ENCODE measurements at places on chromosomes 6 and 20.

DNA sequence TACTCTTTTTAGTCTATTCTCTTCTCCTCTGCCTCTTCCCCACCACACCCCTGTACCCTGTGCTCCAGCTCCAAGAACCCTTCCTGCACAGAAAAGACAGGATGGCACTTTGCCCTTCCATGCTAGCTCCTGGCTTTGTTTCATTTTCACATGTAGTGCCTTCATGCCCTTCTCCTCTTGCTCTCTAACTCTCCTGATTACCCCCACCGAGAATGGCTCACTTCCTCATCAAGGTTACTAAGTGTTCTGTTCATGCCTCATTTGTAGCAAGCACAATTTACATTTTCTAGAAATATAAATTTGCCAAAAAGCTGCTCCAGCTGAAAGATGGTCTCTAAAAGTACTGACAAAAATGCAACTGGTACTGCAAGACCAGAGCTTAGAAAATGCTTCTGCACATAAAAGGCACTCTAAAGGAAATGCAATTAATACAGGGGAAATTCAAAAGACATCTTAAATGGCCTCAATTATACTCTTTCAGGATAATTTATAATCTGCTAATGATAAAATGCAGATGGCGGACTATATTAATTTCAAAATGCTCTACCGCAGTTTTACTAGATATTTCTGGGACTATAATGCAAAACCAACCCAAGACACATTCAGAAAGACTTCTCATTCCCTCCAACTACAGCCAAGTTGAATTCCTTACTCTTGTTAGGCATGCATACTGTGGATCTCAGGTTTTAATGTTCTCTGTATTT lies 570.2 kb downstream of the PRKN start:
- no peak for DNase-seq

GRCh38 chr20:25051386-25052155 lies 6.4 kb downstream of the ACSS1 start:
- no peak for DNase-seq

DNA sequence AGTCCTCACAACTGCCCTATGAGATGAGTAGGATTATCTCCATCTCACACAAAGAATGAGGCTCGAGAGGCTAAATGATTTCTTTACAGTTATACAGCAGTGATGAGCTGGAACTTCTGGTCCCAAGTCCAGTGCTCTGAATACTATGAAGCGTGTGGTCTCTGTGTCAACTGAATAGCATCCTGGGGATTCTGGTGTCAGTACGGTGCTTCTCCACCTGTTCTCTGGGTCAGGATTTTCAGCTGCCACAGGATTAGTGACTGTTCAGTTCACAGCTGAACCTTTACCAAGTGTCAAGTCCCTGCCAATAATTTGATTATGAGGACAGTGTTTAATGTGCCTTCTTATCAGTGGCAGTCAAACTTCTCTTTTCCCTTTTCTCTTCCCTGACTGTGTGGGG lies 5.2 kb upstream of the MAFB start:
- no peak for DNase-seq

DNA sequence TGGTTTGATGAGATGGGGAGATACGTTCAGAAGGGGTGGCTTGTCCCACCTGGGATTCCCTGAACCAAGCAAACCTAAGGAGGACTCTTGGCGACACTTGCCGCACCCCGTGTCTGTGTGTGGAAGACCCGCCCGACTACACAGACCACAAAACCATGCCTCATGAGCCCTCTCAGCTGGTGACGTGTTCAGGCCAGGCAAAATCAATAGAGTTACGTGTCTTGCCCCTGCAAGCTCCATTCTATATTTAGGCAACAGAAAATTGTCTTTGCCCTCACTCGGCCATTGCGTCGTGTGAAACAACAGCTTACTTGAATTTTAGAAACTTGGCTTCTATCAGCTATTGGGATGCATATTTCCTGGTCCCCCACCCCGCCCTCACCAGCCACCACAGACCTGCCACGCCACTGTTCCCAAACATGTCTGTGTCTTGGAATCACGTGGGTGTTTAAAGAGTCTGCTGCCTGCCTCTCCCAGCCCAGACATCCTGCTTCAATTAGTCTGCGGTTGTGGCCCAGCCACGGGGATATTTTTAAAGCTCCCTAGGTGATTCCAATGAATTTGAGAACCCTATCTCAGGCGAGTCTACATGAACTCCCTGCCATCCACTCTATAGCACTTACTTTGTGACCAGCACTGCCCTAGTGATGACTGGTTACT lies 279.2 kb upstream of the EXOC2 start:
- no peak for DNase-seq

GRCh38 chr6:125445054-125445453 lies 143.3 kb upstream of the HDDC2 start:
- DNase-seq = no peak

GRCh38 chr6:168372889-168373288 lies 53.3 kb upstream of the DACT2 start:
- peak; percentile 96 for DNase-seq

- no peak for DNase-seq
These were observed 60.8 kb downstream of the DACT2 start for GRCh38 chr6:168258795-168259194.

- DNase-seq = no peak
These were observed 46.0 kb downstream of the NUDT3 start for GRCh38 chr6:34346175-34347119.

DNA sequence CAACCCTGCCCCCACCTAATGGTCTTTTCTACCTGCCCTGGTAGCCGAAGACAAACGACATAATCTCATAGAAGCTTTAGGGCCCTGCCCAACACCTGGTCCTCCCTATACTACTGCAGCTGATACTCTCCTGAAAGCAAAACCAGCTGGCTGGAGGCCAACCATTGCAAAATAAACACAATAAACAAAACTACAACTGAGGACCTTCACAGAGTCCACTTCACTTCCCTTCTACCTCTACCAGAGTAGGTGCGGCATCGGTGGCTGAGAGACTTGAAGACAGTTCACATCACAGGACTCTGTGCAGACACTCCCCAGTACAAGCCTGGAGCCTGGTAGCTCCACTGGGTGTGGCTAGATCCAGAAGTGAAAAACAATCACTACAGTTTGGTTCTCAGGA lies 476.2 kb downstream of the MMUT start:
- no peak for DNase-seq

DNA sequence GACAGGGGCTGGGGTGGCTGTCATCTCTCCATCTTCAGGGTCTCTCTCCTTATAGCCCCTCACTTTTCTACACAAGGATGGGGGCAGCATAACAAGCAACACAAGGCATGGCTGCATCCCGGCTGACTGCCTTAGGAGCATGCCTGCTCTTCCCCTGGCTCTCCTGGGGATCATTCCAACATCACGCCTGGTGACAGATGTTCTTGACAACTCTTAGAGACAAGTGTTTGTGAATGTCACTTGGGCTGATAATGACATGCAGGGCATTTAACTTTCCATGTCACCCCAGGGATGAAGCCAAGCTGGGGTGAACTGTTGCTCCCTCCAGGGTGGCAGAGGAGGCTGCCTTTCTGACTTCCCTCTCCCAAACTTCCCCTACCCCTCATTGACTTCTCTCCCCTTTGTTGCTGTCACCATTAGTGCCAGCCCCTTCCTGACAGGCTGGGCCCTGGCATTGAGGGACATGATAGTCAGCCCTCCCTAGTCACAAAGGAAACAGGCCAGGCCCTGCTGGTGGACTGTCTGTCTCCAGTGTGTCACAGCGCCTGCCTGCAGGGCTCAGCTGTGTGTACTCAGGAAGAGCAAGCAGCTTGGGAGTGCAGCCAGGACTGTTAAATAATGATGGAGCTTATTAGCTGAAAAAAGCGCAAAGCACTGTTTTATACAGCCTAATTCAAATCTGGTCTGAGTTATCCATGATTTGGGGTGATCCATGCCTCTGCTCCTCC lies 161.8 kb downstream of the LRFN2 start:
- no peak for DNase-seq

DNA sequence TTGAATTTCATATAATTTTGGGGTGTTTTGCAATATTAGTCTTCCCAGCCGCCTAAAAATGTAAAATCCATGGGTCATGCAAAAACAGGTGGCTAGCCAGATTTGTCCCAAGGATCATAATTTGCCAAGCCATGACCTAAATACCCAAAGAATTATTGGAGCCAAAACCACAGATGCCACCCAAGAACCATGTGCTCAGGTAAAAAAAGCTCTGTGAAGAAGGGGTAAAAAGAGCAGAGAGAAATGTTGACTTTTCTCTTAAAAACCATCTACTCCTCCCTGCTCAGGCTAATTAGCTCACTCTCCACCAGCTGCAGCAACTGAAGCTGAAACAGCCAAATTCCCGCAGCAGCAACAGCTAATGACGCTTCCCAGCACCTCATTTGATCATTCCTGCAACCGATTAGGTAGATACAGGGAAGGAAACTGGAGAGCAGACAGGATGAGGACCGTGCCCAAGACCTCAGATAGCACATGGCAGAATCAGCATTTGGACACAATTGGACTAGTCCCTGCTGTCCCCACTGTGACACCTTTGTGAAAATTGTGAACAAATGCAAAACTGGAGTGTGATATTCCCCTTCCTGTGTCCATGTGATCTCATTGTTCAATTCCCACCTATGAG lies 107.9 kb upstream of the NXT1 start:
- DNase-seq = peak; percentile 66

DNA sequence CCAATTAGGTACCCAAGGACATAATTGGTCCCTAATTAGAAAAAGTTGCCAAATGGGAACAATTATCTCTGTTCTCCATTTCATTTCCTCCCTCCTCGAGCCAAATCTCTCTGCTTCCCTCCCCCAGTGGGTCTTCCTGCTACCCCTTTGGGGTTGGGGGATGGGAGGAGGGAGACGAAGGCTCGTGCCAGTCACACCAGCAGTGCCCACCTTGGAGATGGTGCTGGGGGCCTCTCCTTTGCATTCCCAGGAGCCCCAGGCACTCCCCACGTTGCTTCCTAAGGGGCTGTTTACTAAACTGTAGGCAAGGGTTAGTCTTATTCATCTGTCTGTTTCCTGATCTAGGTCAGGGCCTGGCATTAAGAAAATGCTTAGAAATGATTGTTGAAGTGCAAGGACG lies 33.1 kb downstream of the MDFI start:
- DNase-seq = no peak

DNA sequence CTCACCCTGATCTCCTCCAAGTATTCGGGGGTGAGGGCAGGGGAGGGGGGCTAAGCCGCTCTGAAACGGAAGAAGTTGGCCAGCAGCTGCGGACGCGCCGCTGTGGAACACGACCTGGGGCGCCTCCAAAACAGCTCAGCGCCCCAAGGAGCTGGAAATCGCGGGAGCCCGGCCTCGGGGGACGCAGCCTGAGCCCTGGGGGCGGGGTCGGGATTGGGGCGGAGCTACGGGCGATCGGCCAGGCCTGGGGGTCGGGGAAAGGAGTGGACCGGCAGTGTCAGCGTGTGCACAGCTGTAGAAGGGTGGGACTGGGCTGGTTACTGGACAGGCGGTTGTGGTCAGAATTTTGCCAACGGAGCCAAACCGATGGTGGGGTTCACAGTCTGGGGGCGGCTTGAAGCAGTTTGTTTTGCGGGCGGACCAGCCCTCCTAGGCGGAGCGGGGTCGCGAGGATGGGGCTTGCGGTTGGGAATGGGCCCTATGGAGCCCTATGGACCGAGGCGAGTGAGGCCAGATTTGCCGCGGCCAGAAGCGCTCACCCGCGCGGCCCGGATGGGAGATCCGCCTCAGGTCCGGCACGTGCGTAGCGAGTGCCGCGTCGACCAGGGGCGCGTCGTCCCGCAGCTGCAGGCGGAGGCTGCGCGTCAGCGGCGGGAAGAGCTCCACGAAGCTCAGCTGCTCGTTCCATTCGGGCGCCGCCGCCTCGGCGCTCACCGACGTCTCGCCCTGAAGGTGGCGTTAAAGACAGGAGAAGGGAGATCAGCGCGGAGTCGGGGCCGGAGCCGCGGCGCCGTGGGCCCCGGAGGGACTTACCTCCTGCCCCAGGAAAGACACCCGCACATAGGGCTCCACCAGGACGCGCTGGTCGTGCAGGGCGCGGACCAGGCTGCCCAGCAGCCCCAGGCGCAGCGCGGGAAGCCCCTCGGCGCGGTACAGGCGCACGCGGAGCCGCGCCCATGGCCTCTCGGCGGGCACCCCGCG lies 14.3 kb upstream of the SPAG4 start:
- DNase-seq = no peak

GRCh38 chr6:152543519-152543918 lies 93.6 kb downstream of the SYNE1 start:
- DNase-seq = no peak

DNA sequence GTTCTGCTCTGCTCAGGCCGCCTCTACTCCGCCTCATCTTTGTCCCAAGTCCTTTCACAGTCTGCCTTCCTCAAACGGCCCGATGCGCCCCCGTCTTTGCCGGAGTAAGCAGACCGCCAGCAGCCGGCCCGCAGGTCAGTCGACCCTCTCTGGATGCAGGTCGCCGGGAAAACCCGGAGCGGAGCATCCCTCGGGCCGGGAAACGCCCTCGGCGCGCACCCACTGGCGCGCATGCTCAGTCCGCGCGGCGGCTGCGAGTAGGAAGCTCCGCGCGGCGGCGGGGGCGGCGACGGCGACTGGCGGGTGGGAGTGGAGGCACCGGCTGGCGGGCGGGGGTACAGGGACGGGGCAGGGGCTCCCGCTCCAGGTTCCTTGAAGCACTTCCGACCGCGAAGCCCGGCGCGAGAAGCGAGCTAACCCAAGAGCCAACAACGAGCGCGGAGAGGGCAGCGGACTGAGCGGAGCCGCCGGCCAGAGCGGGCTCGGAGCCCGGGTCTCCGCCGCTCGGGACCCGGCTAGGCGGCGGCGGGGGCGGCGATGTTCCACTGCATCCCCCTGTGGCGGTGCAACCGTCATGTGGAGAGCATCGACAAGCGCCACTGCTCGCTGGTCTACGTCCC lies at the start of gene LRRC1:
Gene LRRC1 (plus strand): TSS at position 286 of the 620 bp plus-strand sequence. CDS start 252 bp downstream, at position 538.
- peak; percentile 82 for DNase-seq

DNA sequence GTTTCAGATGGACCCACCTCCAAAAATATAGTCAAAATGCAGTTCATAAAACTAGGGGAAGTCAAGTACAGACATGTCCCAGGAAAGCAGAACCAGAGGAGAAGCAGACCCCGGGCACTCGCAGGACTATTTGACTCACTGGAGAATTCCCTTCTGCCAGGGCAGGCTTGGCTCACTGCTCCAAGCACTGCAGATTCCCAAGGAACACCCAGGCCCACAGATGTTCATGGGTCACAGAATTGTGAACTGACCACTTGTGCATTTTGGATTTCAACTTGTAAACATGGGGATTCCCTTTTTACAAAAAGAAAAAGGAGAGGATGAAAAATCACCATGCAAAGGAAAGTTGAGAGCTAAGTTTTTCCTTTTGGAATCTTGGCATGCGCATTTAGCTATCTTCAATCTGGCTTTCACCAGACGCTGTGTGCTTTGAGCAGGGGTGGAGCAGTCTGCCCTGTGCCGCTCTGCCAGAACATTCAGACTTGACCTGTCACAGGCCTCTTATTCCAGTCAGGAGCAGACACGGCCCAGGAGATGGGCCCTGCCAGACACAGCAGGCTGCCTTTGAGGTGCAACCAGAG lies 237.5 kb upstream of the TAB2 start:
- no peak for DNase-seq

- no peak for DNase-seq
These were observed 53.8 kb upstream of the CCDC28A start for GRCh38 chr6:138719744-138720143.

- no peak for DNase-seq
These were observed 56.0 kb downstream of the KCNK5 start for GRCh38 chr6:39173270-39173669.

GRCh38 chr6:107641500-107641941 lies 151.6 kb downstream of the SOBP start:
- no peak for DNase-seq

GRCh38 chr6:42453031-42453653 lies 1.4 kb upstream of the TRERF1 start:
- DNase-seq = peak; percentile 87

GRCh38 chr6:136726837-136727557 lies 65.3 kb downstream of the MAP3K5 start:
- DNase-seq = peak; percentile 48

GRCh38 chr6:101163611-101164010 lies 229.9 kb upstream of the GRIK2 start:
- DNase-seq = peak; percentile 24

All from NCI-H774 (cell line).